ENCODE measurements at places on chromosomes 11 and 22. TPM values are rescaled to one million over a fixed set of nuclear protein-coding genes. Genes with fewer than 3 reads are reported as not detected.

GRCh38 chr11:60121264-60121663 is 32.8 kb downstream of the MS4A2 start:
- DNase-seq, result no peak

The SCGB1A1 gene
- not detected for total RNA-seq

The OR6A2 gene
- total RNA-seq, result 0.25 TPM

The SSTR3 gene
- total RNA-seq, result 0.13 TPM

The TPH1 gene
- total RNA-seq, result 0.60 TPM

Data from kidney (tissue), 22 donors.